ENCODE measurements at places on chromosomes 5 and 9.

DNA sequence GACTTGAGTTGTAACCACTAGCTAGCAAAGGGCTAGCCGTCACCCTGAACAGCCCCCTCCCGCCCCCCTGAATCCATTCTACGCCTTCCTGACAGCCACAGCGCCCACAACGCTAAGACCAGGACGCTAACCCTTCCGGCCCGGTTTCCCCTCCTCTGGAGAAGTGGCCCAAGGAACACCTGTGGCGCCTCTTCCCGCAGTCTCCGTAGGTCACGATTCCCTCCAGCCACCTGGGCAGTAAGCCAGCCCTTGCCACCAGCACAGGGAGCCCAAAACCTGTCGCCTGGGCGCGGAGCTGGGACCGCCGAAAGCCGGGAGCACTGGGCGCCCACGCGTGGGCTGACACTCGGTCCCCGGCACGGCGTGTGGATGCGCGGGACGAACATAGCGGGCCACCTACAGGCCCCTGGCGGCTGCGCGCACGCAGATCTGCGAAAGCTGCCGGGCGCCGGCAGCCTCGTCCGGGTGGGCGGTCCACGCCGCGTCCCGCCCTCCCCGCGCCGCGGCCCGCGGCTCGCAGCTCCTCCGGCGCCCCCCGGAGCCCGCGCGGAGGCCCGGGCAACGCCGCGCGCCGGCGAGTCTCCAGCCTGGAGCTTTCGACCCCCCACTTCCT, 596 bp downstream of the IRF1 start:
- no peak for DNase-seq

DNA sequence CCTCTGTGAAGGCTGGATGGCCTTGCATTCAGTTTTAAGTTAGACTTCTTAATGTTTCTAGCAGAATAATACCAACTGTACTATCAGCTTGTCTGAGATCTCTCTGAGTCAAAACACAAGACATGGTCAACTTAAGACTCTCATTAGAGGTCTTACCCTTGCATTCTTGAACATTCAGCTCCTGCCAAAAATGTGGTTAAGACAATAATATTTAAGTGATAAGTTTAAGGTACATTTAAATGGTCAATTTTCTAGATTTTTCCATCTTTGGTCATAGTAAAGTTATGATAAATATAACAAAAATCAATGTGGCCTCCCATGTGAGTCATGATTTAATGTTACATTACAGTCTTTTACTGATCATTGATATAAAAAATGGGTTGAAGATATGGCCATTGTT, 75.0 kb downstream of the NR2F1 start:
- DNase-seq = no peak

GRCh38 chr5:37834542-37835379, 5.1 kb downstream of the GDNF start:
- no peak for DNase-seq

- DNase-seq = no peak
Measured at GRCh38 chr9:35180801-35181200, 19.0 kb downstream of the UNC13B start.

DNA sequence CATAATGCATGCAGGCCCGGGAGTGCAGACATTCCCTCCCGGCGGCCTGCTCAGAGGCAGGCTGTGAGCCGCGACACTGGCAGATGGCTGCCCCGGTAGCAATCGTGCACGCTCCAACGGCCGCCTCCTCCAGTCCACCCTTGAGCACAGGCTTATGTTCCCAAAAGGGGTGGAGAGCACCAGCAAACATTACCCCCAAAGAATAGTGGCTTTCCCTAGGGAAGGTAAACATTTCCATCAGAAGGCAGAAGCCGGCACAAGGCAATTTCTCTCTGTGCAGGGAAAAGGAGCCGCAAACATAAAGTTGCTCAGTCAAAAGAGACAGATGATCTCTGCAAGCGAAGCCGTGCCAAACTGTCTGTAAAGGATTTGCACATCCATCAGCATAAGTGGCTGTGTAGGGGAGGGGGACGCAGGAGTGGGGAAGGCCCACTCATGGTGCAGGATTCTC, 92.5 kb downstream of the SIL1 start:
- DNase-seq = no peak

DNA sequence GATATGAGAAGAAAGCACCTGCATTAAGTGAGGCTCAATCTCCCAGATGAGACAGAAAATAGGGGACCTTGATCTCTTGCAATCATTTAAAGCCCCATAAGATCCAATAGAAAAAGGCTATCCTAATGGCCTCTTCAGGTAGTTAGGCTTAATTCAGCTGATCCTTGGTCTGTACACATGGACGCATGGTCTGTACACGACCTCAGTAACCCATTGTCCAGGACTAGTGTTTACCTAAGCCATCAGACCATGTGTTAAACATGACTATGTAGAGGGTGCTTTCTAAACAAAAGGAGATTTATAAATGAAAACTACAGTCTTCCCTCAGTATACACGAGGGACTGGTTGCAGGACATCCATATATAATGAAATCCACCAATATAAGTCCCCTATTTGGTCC, 7.5 kb downstream of the MARCHF3 start:
- DNase-seq = no peak

DNA sequence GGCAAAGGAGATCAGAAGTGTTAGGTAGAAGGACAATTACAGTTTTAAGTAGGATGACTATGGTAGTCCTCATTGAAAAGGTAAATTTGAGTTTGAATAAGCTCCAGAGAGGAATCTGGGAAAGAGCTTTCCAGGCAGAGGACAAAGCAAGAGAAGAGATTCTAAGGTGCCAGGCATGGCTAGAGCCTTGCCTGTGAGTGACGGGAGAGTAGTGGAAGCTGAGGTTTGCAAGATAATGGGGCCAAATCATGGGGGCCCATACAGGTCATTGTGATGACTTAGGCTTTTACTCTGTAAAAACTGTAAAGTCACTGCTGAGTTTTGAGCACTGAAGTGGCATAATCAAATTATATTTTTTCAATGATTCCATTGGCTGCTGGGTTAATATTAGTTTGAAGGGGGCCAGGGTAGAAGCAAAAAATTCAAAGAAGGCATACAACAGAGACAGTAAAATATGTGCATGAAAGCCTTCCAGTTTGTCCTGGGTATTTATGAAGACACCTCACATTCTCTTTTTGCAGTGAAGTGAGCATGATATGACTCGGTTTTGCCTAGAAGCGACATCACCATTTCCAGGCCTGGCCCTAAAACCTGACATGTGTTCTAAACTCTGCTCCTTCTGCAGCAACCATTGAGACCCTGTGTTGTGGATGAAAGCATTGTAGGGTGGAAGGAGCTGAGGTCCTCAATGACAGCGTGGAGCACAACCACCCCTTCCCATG, 279.8 kb upstream of the TNC start:
- DNase-seq = no peak

- DNase-seq = no peak
Measured at GRCh38 chr5:27217155-27217956, 179.0 kb upstream of the CDH9 start.

DNA sequence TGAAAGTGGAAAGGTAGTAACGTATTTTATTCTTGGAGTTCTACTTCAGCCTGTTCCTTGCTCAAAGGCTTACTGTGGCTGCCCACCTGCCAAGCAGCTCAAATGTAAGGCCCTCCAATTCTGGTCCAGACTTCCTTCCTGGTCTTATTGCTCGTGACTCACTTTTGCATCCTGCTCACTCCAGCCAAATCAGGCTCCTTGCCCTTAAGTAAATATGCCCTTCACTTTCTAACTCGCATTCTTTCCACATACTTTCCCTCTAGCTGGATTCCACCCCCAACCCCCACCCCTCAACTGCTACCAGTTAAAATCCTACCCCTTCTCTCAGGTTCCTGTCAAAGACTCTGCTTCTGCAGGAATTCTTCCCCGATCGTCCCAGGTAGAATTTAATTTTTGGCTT, 96.6 kb downstream of the GALNT10 start:
- no peak for DNase-seq

DNA sequence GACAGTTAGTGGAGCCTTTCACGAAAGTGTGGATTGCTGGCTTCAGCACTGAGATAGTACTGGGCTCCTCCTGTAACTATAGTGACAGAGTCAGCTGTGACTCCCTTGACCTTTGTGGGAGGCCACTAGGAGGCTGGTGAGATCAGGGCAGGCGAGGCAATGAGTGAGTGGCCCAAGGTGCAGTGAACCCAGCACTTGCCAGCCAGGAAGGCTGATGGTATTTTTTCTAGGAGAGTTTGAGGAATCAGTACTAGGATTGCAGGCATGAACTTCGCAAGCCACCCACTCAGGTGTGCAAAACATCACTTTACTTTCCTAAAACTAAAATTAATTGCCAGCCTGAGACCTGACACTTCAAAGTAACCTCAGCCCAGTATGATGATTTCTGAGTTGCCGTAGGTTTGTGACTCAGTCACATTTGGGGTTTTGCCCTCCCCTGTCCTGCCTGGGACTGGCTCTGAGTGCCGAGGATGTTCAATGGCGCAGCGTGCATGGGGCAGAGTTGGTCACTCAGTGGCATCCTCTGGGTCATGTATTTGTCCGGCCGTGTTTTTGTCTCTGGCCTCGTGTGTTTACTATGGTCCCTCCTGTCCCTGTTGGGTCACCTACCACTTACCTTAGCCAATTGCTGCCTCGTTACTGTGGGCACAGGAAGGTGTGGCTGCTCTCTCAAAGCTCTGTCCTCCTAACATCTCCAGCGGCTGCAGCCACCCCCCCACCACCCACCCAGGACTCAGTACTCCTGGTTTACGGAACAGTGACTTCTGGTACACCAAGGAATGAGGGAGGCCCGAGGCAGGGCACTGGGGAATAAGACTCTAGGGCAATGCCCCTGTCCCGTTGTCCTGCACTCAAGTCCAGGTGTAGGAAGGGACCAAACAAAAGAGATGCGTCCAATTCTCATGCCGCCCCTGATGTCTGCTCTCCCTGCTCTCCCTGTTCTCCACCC, 67.2 kb downstream of the IL31RA start:
- DNase-seq = no peak

DNA sequence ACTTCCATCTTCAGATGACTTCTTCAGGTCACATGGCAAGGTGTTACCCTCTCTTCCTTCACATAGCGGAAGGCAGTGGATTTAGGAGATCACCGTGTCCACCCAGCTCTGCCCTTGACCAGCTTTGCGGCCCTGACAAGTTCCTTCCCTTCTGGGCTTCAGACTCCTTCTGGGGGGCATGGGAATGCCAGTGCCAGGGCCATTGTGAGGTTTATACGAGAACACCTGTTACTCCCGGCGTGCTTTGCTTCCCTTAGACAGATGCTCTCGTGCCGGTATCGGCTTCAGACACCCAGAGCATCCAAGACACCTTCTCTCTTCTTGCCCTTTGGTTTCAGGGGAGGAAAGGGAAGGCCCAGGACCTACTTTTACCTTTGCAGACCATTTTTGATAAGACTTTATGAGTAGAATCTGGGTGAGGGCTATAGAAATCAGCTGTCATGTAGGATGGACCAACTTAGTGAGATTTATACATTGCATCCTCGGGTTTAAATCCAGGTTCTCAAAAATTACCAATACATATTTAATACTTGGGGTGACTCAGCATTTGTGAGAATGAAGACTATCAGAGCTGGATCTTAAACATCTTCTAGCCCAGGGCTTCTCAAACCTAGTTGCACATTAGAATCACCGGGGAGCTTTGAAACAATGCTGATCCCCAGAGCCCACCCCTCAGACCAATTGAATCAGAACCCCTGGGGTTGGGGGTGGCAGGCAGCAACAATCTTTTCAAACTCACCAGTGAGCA, 138.2 kb downstream of the MVB12B start:
- no peak for DNase-seq

GRCh38 chr5:16934677-16935153, 1.4 kb downstream of the MYO10 start:
- DNase-seq = no peak

- no peak for DNase-seq
Measured at GRCh38 chr5:93677359-93677891, 64.0 kb downstream of the POU5F2 start.

DNA sequence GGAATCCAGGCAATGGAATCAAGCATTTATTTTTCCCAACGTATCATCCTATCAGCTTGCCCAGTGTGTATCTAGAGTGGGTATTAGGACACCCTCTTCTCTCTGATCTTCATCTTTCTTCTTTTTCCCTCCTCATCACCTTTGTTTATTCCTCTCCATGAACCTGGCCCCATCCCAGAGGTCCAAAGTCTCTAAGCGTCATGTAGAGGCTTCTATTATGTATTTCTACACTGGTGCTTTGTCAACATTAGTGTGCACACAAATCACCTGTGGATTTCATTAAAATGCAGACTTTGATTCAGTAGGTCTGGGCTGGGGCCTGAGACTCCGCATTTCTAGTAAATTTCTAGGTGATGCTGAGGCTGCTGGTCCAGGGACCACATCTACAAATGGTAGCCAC, 19.8 kb upstream of the PIP5K1B start:
- DNase-seq = no peak

DNA sequence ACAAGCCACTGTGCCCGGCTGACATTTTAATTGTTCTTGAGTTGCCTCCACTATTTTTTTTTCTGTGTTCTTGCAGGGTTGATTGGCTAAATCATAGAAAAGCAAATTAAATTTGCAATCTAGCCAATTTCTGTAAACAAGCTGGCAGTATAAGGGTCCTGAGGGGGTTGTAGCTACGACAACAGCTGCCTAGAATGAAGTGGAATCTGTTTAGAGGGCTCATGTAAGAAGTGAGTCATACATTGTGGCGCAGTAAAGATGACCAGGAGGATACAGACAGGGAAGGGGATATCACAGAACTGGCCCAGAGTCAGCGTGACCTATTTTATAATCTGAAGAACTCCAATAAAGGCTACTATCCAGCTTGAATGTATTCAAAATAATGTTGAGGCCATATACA, 82.2 kb upstream of the TLE1 start:
- no peak for DNase-seq

DNA sequence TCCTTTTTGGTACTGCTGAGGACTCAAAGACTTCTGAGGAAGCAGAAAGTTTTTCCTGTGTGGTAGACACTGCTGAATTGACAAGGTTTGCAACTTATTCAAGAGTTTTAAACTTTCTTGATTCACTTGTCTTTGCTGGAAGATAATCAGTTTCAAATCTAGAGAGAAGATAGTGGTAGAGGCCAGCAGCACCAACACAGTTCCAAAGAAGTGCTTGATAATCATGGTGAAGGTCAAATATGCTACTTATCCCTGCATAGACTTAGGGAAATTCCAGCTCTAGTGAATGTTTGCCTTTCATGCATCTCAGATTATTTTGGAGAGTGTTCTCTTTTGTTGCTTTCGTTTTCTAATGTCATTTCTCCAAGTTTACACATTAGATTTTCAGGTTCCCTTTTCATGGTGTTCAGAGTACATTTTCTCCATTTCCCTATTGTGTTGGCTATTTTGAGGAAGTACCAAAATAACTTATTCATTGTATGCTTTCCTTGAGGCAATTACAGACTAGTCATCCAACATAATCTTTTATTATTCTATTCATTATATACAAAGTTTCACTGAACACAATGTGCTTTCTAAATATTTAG, 550 bp downstream of the IFNE start:
- no peak for DNase-seq

DNA sequence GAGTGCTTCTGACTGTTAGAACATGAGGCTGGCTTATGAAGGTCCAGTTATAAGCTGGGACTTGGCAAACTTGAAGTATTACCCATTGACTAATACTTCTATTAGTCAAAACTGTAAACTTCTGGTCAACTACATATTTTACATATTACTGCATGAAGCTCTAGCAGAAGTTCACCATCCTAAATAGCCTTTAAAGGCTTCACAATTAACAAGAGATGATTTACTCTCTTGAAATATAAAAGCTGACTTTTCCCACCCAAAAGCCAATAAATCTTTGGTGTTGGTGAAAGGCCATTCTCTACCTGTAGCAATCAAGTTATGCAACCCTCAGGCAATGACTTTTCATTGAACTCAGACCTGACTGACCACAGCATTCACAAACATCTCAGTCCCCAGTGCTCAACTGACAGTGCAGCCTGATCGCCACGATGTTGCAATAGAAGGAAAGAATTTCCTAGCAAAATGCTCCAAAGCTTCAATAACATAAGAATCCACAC, 345.6 kb downstream of the EBF1 start:
- no peak for DNase-seq
